AG04450 (cell line): ENCODE measurements at places on chromosomes 5 and 9.

- no peak for DNase-seq
Observed at GRCh38 chr5:175001876-175002645, 277.7 kb downstream of the MSX2 start.

DNA sequence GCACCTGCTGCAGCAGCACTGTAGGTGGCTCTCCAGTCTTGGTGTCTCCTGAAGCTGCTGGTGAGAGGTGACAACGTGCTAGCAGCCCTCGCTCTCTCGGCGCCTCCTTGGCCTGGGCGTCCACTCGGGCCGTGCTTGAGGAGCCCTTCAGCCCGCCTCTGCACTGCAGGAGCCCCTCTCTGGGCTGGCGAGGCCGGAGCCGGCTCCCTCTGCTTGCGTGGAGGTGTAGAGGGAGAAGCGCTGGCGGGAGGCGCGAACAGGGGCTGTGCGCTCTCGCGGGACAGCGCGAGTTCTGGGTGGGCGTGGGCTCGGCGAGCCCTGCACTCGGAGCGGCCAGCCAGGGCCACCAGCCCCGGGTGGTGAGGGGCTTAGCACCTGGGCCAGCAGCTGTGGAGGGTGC is 62.2 kb upstream of the CNOT6 start:
- no peak for DNase-seq

- no peak for DNase-seq
Observed at GRCh38 chr5:96522635-96523355, 89.7 kb upstream of the PCSK1 start.

DNA sequence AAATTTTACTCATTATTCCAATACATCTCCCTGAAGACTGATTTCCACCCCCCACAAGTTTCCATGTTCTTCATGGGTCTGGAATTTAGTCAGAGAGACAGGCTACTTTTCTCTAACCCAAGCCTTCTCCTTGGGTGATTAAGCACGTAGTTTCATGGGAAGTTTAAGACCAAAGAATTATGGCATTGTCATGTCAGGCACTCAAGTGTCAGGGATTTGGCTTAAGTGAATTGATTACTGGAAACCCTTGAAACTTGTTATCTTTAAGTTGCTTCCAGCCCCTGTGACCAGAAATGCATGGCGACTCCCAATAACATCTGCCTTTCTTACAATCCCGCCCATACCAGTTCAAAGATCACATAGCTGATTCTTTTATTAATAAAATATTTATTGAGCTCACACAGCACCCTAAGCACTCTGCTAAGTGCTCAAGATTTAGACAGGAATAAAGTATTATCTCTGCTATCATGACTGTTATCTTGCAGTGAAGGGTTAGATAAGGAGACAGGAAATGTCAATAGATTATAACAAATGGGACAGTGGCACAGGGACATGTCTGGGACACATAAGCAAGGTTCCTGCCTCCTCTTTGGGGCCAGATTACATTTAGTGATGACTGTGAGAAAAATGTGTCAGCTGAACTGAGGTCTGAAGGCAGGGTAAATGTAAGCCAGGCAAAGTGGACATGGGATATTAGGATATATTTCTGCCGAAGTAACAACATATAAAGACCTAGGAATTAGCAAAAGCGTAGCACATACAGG is 241.2 kb upstream of the TNC start:
- no peak for DNase-seq

- no peak for DNase-seq
Observed at GRCh38 chr5:45113726-45114125, 305.0 kb downstream of the MRPS30 start.

GRCh38 chr5:158856794-158857193 is 242.9 kb downstream of the EBF1 start:
- no peak for DNase-seq

DNA sequence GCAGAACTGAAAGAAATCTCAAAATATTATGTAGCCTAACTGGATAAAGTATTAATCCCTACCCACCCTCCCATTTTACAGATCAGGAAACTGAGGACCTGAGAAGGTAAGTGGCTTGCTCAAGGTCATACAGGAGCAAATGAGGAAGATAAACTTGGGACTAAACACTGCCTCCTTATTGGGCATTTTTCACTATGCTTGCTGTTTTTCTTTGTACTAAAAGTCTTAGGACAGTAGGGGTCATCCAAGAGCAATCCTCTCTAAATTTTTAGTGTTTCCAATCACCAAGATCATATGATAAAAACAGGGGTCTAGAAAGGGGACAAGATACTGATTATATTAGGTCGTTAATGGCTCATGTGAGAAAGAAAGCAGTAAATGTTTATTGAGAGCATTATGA is 80.8 kb downstream of the RORB start:
- no peak for DNase-seq

DNA sequence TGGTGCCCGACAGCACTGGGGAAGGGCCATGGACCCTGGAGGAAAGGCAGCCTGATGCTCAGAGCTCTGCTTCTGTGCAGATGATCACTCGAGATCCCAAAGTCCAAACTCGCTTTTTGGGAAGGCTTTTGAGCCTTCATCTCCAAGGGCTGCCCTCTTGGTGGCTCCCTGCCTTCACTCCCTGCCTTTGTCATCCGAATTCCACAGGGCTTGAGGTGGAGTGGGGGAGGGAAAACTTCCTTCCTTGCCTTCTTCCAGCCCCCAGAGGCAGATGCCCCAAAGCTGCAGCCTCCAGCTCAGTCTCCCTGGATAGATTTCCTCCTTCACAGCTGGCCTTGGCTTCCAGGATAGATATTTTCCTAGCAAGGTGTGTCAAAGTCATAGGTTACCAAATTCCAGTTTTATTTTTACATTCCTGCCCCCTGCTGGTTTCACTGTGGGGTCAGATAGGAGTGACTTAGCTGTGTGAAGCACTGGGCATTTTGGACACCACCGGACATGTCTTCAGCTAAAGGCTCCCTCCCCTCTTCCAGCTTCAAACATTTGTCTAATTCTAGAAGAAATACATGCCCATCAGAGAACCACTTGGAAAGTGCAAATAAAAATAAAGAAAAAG is 268.2 kb downstream of the HSPA4 start:
- DNase-seq = no peak

GRCh38 chr9:96258967-96259366 is 43.0 kb downstream of the HSD17B3 start:
- DNase-seq = no peak

DNA sequence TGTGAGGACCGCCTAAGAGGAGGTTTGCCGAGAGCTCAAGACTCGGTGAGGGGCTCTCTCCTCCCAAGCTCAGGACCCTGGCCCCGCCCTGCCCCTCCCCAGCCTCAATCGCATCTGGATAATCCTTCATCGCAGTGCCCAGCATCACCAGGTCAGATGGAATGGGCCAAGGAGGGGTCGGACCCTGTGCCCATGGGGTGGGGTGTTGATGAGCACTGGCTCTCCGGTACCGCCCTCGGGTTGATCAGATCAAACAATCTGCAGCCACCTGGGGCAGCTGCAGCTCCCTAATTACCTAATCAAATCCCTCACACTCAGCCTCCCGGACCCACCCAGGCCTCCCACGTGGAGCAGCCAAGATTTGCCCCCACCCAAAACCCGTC is 24.4 kb upstream of the TDRD7 start:
- DNase-seq = no peak

DNA sequence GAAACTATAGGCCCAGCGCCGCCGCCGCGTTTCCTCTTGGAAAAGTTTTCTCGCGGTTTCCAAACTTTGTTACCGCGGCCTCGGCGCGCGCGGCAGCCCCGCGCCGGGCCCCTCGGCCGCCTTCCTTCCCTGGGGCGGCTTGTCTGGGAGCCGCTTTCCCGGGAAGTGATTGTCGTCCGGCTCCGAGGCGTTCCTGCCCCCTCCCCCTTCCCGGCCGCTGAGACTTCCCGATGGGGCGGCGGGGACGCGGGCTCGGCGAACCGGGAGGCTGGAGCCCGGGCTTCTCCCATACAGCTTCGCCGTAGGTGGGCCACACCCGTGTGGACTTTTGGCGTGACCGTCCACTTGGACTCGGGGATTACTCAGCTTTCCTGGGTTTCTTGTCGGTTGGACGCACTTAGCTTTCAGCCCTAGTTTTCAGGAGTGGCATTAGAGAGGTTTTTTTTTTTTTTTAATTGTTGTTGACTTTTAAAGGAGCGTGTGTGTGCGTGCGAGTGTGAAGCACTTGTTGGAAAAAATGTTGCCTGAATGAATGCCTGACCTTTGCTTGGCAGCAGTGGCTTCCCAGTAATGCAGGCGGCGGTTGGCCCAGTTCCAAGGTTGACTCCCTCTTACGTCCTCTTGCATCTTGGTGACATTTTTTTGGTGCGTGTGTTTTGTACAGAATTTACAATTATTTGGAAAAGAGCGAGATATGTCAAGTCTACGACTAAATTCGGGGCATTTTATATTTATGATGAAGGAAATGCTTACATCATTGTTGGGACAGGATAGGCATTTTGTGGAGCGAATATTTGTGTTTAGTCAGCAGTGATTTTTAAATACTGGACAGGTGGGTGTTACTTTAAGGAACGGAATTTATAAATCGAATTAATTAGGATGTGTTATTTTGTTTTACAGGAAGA is 821 bp downstream of the CTNNA1 start:
- no peak for DNase-seq

DNA sequence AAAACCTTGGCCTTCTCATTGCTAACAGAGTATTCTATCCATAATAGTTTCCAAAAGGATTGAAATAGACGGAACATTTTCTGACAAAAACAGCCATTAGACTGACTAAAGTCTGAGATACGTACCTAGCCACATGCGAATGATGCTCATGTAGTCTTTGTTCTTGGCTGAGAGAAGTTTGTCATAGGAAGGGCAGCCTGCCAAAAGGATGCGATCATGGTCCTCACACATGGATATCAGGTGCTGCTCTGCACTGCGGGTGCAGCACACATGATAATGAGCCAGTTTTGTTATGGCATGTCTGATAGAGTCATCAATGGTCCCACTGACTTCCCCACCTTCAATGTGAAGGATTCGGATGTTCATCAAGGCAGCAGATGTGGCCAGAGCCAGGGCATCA is 12.3 kb downstream of the GNE start:
- no peak for DNase-seq

- no peak for DNase-seq
Observed at GRCh38 chr5:35938568-35939227, at the start of gene CAPSL. CAPSL (minus strand) TSS chr5:35938622; CDS start chr5:35921120, 17,502 bp downstream.

DNA sequence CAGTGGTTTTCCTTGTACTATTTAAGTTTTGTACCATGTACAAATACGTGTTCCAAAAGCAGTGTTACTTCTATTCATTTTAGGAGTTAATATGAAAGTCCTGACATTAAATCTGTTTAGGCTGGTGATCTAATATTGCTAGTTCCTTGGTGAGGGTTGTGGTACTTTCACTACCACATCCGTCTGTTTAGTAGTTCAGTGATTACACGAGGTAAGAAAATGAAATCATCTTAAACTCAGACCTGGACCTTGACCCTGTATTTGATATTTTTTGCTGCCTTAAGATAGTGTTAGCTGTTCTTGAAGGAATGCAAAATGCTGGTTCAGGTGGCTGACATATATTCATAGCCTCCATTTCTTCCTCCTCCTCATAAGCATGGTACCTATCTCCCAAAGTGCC is 50.3 kb downstream of the MTAP start:
- DNase-seq = no peak

- DNase-seq = no peak
Observed at GRCh38 chr5:64144425-64145215, 21.0 kb upstream of the RNF180 start.

DNA sequence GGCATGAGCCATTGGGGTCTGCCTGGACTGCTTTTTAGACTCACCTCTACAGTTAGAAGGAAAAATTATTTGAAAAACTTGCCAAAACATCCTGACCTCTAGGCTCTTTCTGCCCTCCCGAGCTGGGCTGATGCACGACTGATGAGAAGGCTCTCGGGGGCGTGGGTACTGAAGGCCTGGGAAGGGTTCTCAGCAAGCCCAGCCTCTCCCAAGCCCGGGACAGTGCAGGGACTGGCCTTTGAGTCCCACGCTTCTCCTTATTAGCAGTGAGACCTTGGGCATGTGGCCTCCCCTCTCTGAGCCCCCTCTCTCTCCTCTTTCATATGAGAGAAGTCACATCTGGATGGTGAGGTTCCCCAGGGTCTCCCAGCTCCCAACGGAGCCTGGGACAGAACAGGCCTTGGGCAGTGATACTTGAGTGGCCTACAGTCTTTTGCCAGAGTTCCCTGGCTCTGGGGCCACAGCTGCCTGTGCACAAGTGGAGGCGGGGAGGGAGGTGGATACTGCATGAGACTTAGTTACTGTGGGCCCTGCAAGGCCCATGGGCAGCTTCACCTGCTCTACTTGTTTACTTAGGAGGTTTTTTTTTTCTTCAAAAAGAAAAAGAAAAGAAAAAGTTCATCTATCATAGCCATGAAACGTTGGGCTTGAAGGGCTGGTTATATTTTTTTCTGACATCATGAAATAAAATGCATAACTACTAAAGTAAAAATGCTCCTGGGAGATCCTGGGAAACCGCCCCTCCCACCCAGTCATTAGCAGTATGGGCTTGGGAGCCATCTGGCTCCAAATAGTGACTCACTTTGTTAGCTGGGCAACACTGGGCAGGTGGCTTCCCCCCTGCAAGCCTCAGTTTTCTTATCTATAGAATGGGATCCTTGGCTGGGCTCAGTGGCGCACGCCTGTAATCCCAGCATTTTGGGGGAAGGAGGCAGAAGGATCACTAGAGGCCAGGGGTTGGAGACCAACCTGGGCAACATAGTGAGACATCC is 139.4 kb downstream of the GAPVD1 start:
- DNase-seq = no peak

DNA sequence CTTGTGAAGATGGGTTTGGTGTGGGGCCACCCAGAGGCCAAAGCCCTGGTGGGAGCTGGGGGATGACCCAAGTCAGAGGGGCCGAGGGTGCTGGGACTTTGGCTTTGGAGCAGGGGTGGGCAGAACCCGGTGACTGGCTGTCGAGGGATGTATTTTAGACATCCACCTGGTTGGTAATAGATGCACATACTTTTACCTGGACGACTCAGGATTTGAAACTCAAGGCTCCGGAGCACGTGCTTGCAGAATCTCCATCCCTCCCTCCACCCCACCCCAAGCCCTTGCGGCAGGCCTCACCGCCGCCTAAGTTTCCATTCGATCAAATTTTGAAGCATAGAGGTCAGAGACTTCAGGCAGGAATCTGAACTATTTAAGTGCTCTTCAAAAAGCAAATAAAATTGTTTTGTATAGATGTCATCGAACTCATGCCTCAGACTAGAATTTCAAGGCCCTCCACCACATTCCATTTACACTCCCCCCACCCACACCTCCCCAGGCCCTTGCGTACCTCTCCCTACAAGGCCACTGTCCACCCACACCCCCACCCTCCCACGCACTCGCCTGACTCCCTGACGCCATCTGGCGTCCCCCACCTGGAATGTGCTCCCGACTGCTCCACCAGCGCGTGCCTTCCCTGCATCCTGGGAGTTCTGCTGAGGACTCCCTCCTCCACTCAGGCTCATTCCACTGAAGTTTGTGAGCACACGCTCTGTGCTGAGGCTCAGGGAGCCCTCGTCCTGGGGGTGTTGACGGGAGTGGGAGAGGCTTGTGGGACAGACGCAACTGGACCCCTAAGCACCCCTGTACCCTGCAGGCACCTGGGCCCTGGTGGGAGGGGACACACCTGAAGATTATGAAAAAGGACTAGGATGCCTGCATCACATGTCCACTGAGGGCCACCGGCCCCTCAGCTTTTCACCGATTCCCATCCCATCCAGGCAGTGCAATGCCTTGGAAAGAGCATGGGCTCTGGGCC is 56.4 kb upstream of the RPL26L1 start:
- DNase-seq = peak; percentile 94
